ENCODE measurements at places on chromosomes 16 and 17.

- no peak for DNase-seq
These were observed 7.6 kb upstream of the BAIAP3 start for GRCh38 chr16:1325673-1326371.

GRCh38 chr16:88713568-88714419, 7.5 kb downstream of the CTU2 start:
- no peak for DNase-seq

DNA sequence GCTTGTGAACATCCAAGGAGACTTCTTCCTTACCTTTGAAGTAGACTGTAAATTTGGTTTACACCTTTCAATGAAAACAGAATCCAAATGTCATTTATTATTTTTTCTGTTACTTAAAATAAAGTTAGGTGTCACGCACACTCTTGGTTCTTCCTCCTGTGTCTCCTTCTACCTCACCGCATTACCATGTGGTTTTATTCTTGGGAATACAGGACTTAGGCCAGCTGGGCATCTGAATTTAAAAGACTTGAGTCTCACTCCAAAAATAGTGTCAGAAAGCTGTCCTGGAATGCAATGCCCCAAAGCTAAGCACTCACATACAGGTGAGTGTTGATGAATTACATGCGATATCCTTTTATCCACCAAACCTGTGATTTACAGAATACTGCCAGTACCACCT, 66.4 kb downstream of the MAF start:
- DNase-seq: no peak

DNA sequence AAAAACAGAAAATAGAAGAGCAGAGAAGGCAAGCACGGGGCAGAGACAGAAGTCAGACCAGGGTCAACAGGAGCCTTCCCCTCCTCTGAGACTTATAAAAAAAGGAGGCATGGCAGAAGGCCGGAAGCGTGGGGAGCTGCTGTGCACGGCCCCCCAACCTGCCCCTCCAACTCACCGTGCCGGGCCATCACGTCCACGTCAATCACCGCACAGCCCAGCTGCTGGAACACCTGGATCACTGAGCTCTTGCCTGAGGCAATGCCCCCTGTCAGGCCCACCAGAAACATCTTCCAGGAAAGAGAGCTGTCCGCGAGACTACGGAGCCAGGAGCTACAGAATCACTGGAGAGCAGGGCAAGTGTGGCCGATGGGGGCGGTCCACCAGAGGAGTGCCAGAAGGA, 16.8 kb downstream of the DCAKD start:
- DNase-seq: no peak

- DNase-seq: no peak
These were observed 64.5 kb downstream of the TNRC6C start for GRCh38 chr17:78023042-78023441.

DNA sequence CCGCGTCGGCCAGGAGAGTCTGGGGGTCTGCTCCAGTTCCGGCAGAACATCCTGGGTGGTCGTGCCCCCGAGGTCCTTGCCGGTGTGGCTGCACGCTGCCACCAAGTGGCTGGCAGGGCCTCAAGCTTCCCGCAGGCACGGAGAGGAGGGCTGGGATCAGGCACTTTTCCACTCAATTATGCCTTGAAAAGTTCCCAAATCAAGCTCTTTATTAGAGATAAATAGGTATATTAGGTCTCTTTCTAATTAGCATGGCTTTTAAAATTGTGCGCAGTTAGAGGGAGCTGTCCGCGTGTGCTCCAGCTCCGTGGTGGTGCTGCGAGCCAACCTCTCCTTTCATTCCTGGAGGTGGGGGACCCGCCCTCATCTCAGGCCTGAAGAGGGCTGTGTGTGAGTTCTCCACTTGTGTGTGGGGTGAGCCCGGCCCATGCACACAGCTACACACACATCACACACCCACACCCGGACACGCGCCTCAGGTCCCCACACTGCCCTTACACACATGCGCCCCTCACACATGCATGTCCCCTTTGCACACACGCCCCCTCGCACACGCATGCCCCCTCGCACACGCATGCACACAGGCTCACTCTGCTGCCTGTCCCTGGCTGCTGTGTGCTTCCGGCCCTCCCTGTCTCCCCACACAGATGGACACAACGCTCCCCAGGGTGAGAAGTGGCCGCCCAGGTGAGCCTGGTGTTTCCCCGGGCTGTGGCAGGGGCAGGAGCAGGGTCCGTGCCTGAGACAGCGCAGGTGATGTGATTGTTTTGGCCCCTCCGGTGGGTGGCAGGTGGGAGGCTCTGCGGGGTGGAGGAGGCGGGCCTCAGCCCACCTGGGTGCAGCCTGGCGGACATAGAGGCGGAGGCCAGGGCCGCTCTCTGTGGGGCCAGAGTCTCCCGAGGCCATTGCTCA, 28.8 kb downstream of the CACNA1H start:
- DNase-seq: no peak

DNA sequence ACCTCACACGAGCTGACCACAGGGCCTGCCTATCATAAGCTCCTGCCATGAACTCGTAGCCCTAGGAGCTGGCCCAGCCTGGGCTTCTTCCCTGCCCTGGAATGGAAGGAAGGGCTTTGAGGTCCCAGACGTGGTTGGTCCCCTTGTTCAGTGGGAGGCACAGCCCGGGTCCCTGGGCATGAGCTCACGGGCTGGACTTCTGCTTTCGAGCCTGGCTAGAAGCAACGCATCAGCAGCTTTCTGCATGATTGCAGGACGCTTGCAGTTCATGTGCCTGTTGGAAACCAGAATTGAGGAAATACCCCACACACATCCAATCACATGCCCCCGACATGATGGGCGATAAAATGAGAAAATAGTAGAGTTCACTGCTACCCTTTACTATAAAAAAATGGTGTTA, 293.3 kb downstream of the MAF start:
- no peak for DNase-seq

GRCh38 chr16:86072328-86073102, 173.6 kb downstream of the IRF8 start:
- DNase-seq: peak; percentile 36

- DNase-seq: no peak
These were observed 3.5 kb upstream of the KATNB1 start for GRCh38 chr16:57732037-57732436.

- no peak for DNase-seq
These were observed 2.4 kb downstream of the PPY start for GRCh38 chr17:43939886-43940285.

DNA sequence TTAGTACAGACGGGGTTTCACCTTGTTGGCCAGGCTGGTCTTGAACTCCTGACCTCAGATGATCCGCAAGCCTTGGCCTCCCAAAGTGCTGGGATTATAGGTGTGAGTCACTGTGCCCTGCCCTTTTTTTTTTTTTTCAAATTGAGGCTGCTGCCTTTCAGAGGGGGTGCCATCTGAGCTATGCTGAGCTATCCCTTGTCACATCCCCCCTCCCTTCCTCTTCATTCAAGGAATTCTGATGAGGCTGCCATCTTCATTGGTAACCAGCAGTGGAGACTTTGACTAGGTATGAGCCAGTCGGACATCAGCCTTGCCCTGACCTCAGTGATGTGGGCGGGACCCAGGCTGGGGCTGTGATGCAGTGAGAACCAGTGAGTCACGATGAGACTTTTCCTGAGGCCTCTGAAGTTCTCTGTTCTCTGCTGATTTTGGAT, 24.4 kb upstream of the GPT2 start:
- peak; percentile 46 for DNase-seq

- no peak for DNase-seq
These were observed 1.2 kb downstream of the EPX start for GRCh38 chr17:58193641-58194255.

DNA sequence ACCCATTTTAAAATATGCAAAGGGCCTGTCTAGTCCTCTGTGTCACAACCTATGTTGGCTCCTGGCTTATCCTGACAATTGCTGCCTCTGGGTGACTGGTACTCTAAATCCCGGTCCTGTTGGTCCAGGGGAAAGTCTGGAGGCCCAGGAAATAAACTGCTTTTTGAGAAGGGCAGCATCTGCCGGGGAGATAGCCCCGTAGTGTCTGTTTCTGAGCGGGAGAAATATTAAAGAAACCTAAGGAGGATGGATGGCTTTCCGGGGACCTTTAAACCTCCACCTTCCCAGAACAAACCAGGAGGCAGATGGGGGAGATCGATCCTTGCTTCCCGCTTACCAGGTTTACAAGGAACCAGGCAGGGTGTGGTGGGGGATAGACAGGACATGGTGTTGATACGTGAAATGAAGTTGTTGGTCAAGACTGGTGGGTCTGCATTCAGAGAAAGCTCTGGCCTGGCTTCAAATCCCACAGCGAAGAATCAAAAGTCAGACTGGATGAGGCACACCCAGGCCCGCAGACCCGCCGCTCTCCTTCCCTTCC, 3.8 kb downstream of the HOXB2 start:
- DNase-seq: no peak

GRCh38 chr17:40803617-40804082, 3.9 kb upstream of the KRT28 start:
- peak; percentile 81 for DNase-seq

DNA sequence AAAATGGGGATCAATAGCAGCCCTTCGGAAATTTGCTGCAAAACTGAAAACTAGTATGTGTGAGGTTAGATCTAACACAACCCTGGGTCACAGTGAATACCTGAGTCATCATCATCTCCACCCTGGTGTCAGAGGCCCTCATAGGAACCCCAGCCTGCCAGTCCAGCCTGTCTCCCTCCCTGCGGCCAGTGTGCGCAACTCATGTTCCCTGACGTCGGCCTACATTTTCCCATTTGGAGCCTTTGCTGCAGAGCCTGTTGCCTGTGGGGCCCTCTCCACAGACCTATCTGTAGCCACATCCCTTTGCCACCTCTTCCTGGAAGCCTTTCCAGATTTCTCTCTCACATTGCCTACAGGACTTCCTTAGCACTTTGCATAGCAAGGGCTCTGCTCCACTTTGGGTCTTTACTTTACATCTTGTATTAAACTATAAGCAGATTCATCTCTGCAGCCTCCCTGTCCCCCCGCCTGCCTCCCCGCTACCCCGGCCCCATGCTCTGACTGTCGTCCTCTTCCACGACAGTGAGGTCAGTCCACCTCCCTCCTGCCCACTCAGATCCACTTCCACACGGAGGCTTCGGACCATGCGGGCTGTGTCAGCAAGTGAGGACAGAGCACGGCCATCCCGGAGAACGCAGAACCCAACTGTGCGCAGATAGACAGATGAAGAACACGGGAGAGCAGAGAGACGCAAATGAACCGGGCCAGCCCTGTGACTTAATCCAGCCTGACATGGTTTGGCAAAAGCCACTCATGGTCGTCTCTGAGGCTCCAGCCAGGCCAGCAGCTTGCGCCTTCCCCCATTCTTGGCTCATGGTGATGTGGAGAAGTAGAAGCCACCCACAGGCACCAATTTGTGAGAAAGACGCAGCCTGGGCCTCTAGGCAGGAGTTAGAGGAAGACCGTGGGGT, 31.0 kb downstream of the NGFR start:
- DNase-seq: no peak

DNA sequence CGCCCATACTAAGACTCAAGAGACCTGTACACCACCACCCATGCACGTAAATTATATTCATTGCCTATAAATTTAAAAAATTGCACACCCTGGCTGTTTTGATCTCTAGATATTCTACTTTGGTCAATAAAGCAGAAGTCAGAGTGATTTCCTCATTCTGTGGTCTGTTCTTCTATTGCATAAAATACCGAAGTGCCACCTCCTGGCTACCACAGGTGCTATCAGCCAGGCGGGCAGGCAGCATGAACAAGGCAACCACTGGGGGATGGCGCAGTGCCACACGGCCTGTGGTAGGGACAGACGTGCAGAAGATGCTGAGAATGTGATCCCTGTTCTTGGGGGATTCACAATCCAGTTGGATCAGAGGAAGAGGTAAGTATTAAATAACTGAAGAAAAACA, 122.3 kb downstream of the CDK5R1 start:
- DNase-seq: peak; percentile 73

DNA sequence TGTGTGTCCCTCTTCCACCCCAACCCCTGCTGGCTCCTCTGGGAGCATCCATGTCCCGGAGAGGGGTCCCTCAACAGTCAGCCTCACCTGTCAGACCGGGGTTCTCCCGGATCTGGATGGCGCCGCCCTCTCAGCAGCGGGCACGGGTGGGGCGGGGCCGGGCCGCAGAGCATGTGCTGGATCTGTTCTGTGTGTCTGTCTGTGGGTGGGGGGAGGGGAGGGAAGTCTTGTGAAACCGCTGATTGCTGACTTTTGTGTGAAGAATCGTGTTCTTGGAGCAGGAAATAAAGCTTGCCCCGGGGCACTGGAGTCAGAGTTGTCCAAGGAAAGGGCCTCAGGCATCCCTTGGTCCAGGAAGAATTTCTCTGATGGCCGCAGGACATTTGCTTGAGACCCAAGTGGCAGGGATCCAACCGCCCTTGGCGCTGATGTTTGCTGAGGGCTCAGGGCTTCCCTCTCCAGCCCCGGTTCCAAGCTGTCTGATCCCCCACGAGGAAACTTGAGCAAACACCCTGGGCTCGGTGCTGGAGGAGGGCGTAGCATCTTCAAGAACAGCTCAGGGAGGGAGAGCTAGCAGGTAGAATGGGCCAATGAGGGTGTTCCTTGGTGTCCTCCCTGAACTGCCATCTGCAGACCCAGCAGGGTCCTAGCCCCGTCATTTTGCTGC, 4.5 kb downstream of the NXPH3 start:
- DNase-seq: no peak

GRCh38 chr16:85699628-85700027, 10.9 kb upstream of the GINS2 start:
- DNase-seq: no peak

- DNase-seq: peak; percentile 62
These were observed 50.4 kb downstream of the OR1D5 start for GRCh38 chr17:3012926-3013581.

DNA sequence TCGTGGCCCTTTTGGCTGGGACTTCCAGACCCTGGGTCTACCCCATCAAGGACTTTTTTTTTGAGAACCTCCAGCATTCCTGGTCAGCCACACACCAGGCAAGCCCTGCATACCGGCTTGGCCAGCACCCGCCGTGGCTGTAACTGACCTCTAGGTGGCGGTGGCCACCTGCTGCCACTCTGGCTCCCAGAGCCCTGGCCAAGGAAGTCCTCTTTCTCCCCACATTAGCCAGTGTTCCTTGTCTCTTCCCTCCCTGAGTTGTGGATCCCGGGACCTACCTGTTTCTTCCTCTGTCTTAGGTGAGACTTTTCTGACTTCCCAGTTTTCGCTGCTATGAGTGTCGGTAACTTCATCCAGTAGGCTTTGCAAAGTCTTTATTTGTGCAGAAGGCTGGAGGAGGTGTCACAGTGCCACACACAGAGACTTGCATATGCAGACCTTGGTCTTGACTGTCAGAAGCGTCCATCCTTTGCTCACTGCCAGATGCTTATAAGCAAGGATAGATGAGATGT, 348.3 kb downstream of the CPPED1 start:
- peak; percentile 48 for DNase-seq

GRCh38 chr17:68600067-68600930, 868 bp downstream of the FAM20A start:
- DNase-seq: no peak

DNA sequence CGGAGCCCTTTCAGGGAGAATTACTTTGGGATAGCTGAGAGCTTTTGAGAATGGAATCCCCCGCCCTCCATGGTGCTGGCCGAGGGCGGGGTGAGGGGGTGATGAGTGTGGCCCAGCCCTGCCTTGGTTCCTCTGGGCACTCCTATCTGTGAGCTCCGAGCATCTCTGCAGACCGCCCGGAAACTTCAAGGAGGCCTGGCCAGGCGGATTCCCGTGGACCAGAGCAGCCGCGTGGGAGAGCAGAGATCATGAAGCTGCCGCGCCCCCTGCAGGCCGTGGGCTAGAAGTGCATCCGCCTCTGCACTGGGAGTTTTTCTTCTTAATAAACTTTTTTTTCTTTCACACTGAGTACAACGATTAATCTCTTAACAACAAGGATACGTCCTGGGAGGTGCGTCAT, 392.9 kb upstream of the EEF2KMT start:
- no peak for DNase-seq

- DNase-seq: no peak
These were observed 491 bp downstream of the GAS7 start for GRCh38 chr17:10197721-10198508.
